G401 (cell line): ENCODE measurements at places on chromosomes 1 and 21. TPM values are rescaled to one million over a fixed set of nuclear protein-coding genes. Genes with fewer than 3 reads are reported as not detected.

The CADM3 gene
- not detected in 2 replicates for total RNA-seq

The OR2G6 gene
- not detected in 2 replicates for total RNA-seq

The SLX9 gene
- total RNA-seq: 48.2 and 77.4 TPM in 2 replicates

The TBX15 gene
- total RNA-seq: 7.0 and 8.1 TPM in 2 replicates

DNA sequence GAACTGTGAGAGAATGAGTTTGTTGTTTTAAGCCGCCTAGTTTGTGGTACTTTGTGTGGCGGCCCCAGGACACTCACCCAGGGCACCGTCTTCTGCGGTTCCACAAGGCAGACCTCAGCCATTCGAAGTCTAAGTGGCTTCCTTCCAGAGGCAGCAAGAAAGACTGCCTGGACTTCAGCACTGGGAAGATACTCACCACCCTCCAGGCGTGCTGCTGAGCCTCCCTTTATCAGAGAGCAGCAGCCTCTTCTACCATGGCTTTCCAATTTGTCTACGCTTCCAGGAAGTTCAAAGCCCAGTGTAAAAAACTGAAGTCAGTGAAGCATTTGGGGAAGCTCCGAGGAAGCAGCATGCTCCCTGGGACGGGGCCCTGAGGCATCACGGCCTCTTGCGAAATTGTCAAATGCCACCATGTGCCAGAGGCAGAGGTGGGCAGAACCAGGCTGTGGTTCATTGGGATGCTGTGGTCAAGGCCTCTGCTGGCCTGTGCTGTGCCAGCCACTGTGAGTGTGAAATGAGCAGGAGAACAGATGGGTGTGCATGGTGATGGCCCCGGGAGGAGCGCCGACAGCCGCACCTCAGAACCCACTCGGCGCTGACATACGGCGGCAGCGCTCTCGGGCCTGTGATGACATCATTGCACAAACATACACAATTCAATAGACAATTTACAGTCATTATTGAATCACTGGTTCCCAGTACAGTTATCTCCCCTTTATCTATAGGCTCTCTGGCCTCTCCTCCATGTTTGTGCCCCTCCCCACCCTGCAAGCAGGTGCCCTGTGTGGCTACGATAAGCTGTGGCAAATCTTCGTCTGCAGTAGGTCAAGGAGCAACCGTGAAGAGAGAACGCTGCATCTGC lies 110.4 kb downstream of the PDE9A start:
- no peak for DNase-seq

DNA sequence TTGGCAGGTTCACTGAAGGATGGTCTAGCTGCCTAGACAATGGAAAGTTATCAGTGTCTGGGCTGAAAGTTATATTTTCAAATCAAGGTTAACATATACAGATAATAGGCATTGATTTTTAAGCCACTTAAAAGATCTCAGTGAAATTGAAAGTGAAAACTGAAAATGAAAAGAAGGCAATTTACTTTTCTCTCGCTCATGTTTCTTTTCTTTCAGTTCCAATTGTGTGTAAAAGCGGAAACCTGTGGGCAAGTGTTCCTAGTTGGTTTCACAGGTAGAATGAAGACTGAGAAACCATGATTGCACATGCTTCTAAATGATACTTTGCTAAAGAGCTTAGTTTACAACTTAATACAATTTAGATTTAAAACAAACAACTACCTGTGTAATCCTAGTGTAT lies 383.7 kb downstream of the ZP4 start:
- DNase-seq: no peak

DNA sequence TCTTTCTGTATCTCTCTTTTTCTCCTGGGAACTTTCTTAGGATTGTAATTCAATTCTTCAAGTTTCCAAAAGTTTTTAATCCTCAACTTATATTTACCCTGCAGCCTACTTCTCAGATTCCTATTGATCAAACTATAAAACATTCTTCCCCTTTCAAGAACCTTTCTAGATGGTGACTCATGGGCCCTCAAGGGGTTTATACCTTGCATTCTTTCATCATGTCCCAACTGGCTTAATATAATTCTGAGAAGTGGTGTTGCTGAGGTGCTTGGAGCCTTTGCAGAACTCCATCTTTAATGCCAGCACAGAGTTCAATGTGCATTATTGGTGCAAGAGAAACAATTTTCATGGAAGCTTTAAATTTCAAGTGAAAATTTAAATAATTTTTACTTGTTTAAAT lies 273.4 kb downstream of the VAV3 start:
- no peak for DNase-seq

GRCh38 chr1:40712997-40713396 lies 21.5 kb downstream of the NFYC start:
- no peak for DNase-seq

GRCh38 chr1:177586429-177586828 lies 383.4 kb downstream of the SEC16B start:
- DNase-seq: no peak

GRCh38 chr1:55037733-55038551 lies 1.4 kb upstream of the PCSK9 start:
- peak; percentile 75 for DNase-seq

- peak; percentile 63 for DNase-seq
Measured at GRCh38 chr21:46472246-46472645, 13.6 kb downstream of the DIP2A start.

- DNase-seq: no peak
Measured at GRCh38 chr1:8516278-8516777, 198.4 kb downstream of the SLC45A1 start.

DNA sequence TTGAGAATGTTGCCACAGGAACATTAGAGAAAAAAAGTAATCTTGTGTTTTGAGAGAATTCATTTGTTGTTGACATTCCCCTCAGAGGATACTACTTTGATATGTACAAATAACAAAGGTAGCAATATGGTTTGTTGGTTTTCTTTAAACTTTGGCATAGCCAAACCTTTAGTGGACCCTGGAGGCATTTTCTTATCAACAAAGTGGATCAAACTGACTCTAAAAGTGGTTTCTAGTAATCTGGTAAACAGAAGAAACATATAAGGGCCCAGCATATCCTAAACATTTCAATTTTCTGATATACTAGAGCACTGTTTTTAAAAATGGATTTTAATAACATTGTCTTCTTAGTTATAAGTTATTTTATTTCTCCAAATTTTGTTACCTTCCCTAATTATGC lies 29.8 kb downstream of the POU2F1 start:
- no peak for DNase-seq

DNA sequence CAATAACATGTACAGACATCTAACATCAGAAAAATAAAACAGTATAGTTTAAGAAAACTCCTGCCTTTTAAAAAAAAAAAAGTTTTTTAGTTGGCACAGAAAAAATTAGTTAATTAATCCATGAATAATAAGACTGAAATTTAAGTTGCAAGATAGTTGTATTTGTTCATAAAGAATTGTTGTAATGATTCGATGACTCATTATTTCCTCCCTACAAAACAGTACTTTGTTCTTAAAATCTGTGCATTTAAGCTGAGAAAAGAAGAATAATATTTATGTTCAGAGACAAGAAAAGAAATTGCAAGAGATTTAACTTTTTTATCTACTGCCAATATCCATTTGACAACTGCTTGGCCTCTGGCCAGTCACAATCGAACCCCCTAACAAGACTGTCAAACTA lies 894.7 kb downstream of the ADGRL2 start:
- no peak for DNase-seq
